Activated T-cell treated with anti-CD3 and anti-CD28 coated beads, Interleukin-2, amount 50 U/mL, for 72 hours (primary cell): ENCODE measurements at places on chromosomes 16 and 17. TPM values are rescaled to one million over a fixed set of nuclear protein-coding genes. Genes with fewer than 3 reads are reported as not detected.

The SDR42E1 gene
- 13.0 TPM for total RNA-seq

The AIPL1 gene
- total RNA-seq = not detected

The NTN1 gene
- 1.5 TPM for total RNA-seq

The TSNAXIP1 gene
- total RNA-seq = 0.86 TPM

The MLKL gene
- 16.9 TPM for total RNA-seq

The SLX4 gene
- 12.6 TPM for total RNA-seq

The MC1R gene
- 15.2 TPM for total RNA-seq

The ASPSCR1 gene
- 34.2 TPM for total RNA-seq

DNA sequence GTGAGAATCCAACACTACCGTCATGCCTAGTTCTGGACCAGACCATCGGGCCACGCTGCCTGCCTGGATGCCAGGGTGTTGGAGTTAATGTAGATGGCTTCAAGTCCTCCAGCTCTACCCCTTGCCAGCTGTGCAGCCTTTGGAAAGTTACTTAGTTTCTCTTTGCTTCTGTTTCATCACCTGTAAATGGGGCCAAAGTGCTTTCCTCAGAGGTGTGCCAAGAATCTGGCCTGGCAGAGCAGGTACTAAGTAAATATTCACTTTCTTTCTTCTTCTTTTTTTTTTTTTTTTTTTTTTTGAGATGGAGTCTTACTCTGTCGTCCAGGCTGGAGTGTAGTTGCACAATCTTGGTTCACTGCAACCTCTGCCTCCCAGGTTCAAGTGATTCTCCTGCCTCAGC is 159.5 kb upstream of the RPL38 start:
- DNase-seq = no peak

DNA sequence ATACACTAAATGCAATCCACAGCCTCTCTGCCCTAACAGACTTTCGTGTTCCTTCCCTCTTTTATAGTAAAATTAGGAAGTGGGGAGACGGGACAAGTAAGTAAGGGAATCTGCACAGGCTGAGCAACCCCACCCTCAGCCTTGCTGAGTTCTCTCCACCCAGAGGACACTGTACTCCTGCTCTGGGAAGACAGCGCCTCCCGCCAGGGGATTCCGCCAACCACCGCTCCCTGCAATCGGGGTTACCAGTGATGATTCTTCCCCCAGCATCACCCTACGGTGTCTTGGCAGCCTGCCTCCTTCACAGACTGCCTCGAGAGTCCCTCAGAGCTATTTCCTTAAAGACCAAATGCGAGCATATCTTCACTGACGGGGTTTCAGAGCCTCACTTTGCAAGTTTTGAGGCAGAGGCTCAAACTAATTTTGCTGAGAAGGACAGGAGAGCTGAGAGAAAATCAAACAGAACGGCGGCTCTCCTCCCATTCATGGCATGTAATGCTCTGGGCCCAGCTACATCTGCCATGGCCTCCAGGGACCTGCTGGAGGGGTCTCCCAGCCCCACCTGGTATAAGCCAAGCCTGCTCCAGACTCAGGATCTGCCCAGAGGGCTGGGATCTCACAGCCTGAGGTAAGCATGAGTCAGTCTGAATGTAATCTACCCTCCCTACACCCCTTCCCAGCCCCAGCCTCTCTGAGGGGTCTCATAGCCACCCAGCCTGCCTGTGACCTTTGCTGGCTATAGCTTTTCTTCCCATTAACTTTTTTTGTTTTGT is 22.7 kb upstream of the ASGR2 start:
- DNase-seq = no peak

DNA sequence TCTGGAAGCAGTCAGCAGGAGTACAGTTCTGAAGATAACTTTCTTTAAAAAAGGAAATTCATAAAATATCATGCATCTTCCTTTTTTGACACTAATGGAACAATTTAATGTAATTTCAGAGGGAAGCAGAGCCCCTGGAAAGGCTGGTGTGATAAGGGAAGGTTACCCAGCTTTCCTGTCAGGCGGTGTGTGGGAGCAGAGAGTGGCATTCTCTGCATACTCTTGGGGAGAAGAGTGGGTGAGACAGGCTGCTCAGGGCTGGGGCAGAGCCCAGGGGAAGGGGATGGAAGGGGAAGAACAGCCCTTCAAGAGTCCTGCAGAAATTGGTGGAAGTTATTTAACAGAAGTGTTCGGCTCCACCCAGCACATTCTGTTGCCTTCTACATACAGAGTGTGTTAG is 84.7 kb downstream of the PRKCB start:
- DNase-seq = no peak

- DNase-seq = no peak
Observed at GRCh38 chr16:21654466-21654865, 2.1 kb upstream of the IGSF6 start.

DNA sequence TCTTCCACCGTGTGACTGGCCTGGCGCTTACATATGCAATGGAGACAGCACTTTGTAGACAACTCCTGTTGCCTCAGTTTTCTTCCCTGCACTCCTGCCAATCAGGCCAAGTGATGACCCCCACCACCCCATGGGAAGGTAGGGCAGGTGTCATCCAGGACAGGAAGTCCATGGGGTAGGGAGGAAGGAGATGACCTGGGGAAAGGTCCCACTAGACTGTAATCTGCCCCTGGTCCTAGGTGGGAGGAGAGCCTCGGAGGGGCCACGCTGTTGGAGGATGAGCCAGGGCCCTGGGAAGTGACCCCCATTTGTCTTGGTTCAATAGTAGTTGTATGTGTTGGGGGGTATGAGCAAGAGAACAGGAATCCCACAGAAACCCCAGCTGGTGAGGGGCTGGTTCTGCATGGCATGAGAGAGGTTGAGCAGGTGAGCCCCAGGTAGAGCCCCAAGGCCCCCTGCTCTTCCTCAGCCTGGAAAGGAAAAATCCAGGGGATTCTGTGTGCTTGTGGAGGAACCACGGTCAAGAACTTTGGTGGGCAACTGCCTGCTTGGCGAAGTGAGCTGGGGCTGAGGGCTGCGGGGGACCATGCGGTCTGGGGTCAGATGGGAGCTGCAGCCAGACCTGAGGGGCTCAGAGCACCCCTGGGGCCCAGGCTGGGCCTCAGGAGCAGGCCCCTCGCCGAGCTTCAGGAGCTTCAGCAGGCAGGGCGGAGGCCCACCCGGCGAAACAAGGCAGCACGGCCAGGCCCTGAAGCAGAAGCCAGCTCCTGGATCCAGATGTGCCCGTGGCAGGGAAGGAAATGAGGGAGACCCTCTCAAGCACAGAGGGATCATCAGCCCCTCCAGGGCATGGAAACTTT is 50.7 kb downstream of the NT5M start:
- no peak for DNase-seq

DNA sequence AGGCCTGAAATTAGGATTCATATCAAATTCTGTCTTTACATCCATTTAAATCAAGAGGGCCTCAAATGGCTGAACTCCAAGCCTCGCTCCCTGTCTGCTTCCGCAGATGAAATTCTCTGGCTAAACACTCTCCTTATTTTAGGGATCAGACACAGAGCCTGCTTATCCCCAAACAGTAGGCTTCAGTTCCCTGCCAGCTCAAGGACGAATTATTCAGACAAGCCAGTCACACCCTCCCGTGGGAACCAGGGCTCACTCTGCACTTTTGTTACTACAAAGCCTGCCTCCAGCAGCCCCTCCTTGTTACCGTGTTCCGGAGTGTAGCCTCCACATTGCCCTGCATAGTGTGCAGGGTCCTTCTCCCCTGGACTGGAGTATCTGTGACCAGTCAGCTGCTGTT is 46.6 kb upstream of the LCMT1 start:
- no peak for DNase-seq

GRCh38 chr17:78821961-78822360 is 18.7 kb downstream of the USP36 start:
- DNase-seq = no peak

GRCh38 chr17:63933598-63933997 is 1.5 kb upstream of the CD79B start:
- DNase-seq = no peak

DNA sequence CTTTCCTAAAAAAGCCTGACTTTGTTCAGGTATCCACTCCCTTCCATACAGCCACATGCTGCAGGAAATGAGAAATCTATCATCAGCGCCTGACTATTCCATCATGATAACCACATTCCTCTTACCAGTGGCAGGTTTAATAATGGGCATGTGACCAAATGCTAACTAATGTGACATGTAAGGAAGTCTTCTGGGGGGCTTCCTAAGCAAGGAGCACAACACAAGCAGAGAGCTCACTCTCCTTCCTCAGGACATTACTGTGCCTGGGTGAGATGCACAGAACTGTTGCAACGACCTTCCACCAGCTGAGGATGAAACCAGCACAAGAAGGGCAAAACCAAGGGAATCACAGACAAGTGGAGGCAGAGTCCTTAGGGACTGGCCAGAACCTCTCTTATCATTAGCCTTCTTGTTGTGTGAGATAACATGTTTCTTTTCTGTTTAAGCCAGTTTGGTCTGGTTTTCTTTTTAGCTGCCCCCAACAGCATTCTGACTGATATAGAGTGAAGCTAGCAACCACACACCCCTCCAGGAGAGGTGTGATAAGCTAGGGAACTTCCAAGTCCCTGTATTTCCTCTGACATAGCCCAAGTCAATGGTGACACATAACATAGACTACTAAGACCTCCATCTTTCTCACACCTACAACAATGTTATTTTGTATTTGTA is 16.9 kb downstream of the MYO1D start:
- DNase-seq = no peak

DNA sequence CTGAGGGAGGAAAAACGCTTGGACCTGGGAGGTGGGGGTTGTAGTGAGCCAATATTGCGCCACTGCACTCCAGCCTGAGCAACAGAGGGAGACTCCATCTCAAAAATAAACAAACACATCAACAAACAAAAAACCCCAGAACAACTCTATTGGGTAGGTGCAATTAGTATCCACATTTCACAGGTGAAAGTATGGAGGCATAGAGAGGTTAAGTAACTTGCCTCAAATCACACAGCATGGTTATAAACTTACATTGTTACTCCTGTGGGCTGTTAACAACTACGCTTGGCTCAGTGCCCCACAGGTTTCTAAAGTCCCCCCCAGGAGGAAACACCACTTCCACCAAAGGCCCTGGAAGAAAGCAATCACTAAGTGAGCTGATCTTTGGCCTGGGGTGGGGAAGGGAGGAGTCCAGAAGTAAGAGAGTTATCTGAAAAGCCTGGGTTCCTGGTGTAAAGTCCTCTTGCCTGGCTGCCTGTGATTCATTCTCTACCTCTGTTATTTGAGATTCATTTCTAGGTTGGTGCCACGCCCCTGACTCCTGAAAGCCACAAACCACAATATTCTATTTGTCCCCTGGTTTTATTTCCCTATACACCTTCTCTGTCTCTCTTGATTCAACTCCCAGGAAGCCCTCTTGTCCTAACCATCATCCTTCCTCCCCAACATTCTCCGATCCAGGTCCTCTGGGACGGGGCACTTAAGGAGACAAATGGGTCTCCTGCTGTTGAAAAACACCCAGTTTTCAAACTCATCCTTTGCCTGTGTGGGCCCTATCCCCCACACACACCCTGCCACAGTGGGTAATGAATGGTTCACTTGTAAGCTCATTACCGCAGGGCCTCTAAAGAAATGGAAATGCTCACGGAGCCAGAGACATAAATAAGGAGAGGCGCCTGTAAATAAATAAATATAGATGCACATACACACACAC is 195.4 kb downstream of the XYLT1 start:
- peak; percentile 9 for DNase-seq

DNA sequence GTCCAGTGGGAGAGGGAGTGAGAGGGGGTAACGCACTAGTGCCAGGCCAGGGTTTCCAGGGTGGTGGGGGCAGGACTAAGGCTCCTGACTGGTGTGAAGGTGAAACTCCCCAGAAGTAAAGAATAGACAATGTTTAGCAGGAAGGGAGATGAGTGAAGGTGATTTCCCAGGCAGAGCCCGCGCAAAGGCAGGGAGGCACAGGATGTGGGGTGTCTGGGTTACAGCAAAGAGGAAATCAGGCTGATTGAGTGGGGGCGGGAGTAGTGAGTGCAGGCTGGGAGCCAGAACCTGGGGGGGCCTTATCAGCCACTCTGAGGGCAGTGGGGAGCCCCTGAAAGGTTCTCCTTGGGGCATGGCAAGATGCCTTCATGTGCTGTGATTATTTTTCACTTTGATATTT is 167.5 kb downstream of the UTP18 start:
- DNase-seq = peak; percentile 71

GRCh38 chr17:47267354-47267828 is 13.8 kb downstream of the ITGB3 start:
- DNase-seq = no peak

GRCh38 chr16:84592718-84593117 is 25.2 kb downstream of the COTL1 start:
- DNase-seq = no peak

GRCh38 chr17:77214743-77215142 is 74.0 kb downstream of the SEC14L1 start:
- DNase-seq = no peak

DNA sequence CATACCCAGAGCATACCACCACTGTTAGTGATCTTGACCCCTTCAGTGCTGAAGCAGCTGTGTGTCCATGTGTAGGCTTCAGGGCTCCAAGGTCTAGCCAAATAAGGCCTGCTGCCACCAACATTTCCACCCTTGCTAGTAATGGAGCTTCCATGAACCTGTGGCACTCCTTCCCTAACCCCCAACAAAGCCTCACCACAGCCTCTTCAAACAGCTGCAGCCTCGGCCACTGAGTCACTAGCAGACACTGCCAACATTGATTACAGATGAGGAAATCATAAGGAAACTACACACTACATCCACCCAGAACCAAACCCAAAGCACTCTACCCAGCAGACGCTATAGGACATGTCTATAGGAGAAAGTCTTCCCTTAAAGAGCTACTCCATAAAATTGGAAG is 610.7 kb downstream of the KCNJ2 start:
- no peak for DNase-seq

GRCh38 chr16:89730610-89731234 is 9.4 kb downstream of the ZNF276 start:
- no peak for DNase-seq

GRCh38 chr16:89860747-89861304 is 12.6 kb upstream of the TCF25 start:
- peak; percentile 86 for DNase-seq

DNA sequence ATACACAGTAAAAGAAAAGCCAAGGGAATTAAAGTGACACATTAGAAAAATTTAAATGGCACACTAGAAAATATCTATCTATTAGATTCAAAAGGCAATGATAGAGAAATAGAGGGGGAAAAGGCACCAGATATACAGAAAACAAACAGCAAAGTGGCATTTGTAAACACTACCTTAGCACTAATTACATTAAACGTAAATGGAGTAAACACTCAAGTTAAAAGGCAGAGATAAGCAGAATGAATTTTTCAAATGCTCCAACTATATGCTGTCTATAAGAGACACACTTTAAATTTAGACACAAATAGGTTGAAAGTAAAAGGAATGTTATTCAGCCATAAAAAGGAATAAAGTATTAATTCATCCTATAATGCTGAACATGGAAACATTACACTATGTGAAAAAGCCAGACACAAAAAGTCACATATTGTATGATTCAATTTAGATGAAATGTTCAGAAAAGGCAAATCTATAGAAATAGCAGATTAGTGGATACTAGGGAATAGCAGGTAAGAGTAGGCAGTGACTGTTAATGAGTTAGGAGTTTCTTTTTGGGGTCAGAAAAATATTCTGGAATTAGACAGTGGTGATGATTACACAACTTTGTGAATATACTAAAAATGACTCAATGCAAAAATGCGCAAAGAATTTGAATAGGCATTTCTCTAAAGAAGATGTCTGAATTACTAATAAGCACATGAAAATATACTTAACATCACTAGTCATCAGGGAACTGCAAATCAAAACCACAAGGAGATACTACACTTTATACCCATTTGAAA is 92.4 kb downstream of the BRIP1 start:
- DNase-seq = no peak
